ENCODE measurements at places on chromosomes 4 and X.

GRCh38 chr4:7861440-7861881 is 78.2 kb downstream of the AFAP1 start:
- no peak for DNase-seq

- no peak for DNase-seq
Measured at GRCh38 chrX:21798677-21799219, 40.7 kb upstream of the MBTPS2 start.

GRCh38 chr4:183747931-183748670 is 89.0 kb downstream of the TRAPPC11 start:
- no peak for DNase-seq

GRCh38 chrX:155056877-155057792 is 13.8 kb downstream of the CMC4 start:
- DNase-seq, result peak; percentile 11

- DNase-seq, result no peak
Measured at GRCh38 chr4:121272526-121272925, 108.3 kb downstream of the QRFPR start.

DNA sequence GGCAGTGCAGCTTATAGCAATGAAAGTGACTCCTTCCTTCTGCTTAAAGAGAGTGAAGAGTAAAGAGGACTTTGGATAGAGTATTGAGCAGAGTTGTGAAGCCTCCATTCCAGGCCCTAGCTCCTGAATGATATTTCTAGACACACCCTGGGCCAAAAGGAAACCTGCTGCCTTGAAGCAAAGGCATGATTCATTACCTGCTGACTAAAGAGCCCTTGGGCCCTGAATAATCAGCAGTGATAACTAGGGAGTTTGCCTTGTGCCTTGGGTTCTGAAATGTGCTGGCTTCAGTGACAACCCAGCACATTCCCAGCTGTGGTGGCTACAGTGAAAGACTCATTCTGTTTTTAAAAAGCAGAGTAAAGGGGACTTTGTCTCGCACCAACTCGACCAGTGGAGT is 49.2 kb downstream of the STPG2 start:
- DNase-seq, result no peak

- DNase-seq, result no peak
Measured at GRCh38 chr4:118557298-118557851, 127.8 kb upstream of the METTL14 start.
